ENCODE measurements at places on chromosomes 2 and 18.

DNA sequence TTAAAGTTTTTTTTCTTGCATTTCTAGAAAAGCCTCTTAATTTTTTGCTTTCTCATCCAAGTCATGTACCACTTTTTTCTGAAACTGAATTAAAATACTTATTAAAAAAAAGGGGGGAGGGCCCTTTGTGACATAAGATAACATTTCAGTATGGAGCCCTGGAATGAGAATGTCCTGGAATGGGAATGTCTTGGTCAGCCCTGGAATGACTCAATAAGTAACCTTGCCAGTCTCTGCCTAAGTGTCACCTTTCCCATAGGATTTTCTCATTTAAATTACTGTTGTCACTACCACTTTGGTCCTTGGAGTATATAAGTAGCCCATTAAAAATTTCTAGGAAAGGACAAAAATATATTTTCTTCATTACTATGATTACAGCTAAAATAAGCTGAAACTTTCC lies 4.7 kb downstream of the UBXN2A start:
- no peak for DNase-seq

GRCh38 chr2:41483982-41484857 lies 563.6 kb upstream of the PKDCC start:
- no peak for DNase-seq

- DNase-seq, result no peak
These were observed 10.3 kb downstream of the CEP76 start for GRCh38 chr18:12692206-12692605.

GRCh38 chr18:5488844-5489243 lies 55.0 kb downstream of the EPB41L3 start:
- DNase-seq, result no peak
